NCI-H1417 (cell line): ENCODE measurements at places on chromosomes 6 and 20.

DNA sequence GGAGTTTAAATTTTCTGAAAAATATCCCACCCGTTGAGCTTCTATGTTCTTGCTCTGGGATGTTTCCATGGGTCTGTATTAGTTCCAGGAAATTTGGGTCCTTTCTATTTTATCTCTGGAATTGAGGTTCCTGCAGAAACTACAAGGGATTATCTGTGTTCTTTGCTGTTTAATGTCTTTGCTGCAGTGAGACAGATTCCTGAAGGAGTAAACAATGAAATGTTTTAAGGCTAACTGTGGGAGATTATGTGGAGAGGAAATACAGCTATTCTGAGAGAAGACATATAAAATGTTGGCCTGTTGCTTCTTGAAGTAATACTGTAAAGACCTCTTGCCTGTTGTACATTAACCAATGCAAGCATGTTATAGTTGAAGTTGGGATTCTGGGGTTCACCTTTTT, 43.5 kb downstream of the SAMD5 start:
- DNase-seq: no peak

DNA sequence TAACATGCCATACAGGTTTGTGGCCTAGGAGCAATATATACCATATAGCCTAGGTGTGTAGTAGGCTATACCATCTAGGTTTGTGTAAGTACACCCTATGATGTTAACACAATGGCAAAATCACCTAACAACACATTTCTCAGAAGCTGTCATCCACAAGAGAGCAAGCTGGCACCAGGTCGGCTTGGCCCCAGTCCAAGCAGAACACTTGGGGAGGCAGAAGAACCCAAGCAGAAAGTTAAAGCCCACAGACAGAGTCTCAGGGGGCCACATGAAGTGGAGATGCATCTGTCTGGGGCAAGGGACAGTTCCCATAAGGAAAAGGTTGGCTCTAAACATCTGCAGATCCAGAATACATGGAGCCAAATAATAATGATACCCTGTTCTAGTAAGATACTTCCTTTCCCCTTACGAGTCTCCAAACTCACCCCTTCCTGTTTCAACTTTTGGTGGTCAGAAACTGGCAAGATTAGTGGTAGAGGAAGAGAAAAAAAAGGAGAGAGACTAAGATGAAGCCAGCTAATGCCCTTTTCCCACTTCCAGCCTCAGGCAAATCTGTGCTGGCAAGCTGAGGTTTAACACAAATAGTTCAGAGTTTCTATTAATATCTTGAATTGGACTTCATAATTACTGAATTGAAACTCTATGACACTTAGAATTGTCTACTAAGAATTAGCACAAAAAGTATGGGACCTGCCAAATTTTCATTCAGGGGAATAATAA, 29.5 kb downstream of the TCF21 start:
- peak; percentile 38 for DNase-seq

GRCh38 chr20:50400705-50401586, 109.2 kb upstream of the PTPN1 start:
- DNase-seq: no peak

DNA sequence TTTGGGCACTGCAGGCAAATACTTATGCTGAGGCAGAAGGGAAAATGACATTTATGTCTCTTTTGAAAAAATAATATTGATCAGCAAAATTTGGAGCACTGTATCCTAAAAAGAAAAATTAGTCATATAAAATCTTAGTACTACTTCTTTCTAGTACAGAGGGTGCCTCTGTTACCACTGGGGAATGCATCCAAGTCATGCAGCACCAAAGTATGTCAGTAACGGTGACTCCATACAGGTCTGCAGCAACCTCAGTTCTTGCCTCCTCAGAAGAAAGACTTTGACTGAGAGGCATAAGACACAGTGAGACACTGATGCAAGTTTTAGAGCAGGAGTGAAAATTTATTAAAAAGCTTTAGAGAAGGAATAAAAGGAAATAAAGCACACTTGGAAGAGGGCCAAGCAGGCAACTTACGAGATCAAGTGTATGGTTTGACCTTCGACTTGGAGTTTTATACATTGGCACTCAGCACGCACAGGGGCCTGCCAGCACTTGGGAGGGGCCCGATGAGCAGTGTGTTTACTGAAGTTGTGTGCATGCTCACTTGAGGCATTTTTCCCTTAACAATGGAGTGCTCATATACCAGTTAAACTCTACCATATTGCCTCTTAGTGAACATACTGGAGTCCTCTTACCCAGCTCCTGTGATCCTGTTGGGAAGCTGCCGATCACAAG, 1244.8 kb downstream of the EPHA7 start:
- DNase-seq: no peak

GRCh38 chr20:63130658-63131577, 85.0 kb downstream of the YTHDF1 start:
- no peak for DNase-seq

- peak; percentile 79 for DNase-seq
These were observed 697.8 kb downstream of the KIF16B start for GRCh38 chr20:15875446-15875845.

GRCh38 chr6:132362442-132363185, 38.7 kb downstream of the MOXD1 start:
- no peak for DNase-seq

GRCh38 chr6:30345852-30346251, 896 bp downstream of the RPP21 start:
- DNase-seq: no peak

GRCh38 chr20:61699495-61700374, 365.9 kb downstream of the TAF4 start:
- peak; percentile 51 for DNase-seq

- DNase-seq: no peak
These were observed 350.5 kb downstream of the PRL start for GRCh38 chr6:21946298-21946783.

DNA sequence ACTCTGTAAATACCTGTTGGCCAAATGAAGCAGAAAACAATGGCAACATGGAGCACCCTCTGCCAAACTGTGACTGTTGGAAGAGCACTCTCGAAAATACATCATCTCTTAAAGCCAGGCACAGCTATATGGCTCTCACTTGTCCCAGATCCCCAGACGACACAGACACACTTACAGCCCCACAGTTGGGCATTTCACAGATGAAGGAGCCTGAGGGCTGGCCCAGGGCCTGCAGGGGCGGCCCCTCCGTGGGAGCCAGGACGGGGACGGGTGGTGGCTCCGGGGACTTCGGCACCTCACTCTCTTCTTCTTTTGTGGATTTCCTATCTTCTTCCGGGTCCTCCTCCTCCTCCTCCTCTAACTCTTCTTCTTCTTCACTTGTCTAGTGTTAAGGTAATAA, 18.4 kb upstream of the MRPS10 start:
- DNase-seq: no peak

GRCh38 chr20:58294497-58295455, 14.7 kb upstream of the RAB22A start:
- no peak for DNase-seq

DNA sequence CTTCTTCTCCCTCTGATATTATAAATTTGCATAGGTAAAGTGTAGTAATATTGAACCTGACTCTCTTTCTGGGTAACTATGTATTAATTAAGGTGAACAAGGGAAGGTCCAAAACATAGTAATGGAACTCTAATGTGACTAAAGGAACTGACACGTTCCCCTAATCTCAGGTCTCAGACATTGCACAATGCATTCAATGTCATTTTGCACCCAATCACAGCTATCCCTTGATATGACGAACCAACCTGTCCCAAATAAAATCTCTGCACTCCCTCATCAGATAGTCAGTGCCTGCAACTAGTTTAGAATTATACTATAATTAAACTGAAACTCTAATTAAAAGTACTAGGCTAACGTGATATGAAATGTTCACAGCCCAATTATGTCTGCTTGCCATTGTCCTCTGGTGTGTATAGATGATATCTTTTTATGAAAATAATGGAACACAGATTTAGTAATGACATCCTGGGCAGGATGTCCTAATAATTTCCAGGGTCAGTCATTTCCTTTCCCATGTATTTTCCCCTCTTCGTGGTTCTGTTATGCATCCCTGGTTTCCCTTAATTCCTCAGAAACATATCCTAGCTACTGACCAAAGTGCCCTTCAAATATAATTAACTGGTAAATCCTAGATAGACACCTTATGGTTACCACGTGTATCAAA, 36.8 kb downstream of the PTPRK start:
- DNase-seq: no peak

DNA sequence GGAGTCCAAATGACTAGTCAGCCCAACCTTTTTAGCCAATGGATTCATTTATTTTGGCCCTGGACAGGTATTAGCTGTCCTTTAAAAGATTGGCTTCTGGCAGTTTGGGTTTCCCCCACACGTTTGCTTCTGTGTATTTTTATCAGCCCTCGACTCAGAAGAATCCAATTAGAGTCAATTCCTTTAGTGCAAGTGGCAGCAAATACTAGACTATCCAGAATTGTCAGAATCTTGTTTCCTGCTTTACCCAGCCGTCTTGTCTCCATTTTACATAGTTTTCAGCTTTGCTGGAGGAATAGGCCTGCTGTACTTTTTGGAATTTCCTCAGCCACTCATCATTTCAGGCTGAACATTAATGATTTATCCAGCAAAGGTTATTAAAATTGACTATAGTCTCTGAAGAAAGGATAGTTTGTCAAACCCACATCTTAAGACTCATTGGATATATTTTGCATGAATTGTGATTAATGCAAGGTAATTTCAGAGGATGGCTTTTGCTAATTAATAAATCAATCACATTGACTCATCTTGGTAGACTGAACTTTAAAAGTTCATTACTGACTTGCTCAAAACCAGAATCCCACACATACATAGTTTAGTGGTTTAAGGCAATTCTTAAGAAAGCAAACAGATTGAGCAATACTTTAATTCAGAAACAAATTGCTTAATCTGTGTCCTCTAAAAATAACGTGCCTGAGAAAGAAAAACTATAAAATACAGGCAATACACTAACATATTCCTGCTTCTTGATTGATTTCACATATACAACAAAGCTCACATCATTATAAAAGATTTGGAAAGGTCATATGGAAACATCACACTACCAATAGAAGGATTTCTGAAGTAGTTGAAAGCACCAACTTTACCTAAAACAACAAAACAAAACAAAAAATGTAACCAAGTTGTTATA, 62.9 kb upstream of the ZNF217 start:
- no peak for DNase-seq

GRCh38 chr20:20102716-20103258, 50.5 kb downstream of the CFAP61 start:
- DNase-seq: no peak

GRCh38 chr6:160379466-160379865, 31.3 kb downstream of the SLC22A3 start:
- no peak for DNase-seq

GRCh38 chr20:15927893-15928650, 645.2 kb downstream of the KIF16B start:
- DNase-seq: no peak

- DNase-seq: no peak
These were observed 140.8 kb downstream of the DTNBP1 start for GRCh38 chr6:15522026-15522425.

DNA sequence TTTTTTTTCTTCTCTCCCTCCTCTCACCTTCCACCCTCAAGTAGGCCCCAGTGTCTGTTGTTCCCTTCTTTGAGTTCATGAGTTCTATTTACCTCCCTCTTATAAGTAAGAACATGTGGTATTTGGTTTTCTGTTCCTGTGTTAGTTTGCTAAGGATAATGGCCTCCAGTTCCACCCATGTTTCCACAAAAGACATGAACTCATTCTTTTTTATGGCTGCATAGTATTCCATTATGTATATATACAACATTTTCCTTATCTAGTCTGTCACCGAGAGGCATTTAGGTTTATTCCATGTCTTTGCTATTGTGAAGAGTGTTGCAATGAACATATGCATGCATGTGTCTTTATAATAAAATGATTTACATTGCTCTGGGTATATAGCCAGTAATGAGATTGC, 147.9 kb downstream of the PDE7B start:
- DNase-seq: no peak

DNA sequence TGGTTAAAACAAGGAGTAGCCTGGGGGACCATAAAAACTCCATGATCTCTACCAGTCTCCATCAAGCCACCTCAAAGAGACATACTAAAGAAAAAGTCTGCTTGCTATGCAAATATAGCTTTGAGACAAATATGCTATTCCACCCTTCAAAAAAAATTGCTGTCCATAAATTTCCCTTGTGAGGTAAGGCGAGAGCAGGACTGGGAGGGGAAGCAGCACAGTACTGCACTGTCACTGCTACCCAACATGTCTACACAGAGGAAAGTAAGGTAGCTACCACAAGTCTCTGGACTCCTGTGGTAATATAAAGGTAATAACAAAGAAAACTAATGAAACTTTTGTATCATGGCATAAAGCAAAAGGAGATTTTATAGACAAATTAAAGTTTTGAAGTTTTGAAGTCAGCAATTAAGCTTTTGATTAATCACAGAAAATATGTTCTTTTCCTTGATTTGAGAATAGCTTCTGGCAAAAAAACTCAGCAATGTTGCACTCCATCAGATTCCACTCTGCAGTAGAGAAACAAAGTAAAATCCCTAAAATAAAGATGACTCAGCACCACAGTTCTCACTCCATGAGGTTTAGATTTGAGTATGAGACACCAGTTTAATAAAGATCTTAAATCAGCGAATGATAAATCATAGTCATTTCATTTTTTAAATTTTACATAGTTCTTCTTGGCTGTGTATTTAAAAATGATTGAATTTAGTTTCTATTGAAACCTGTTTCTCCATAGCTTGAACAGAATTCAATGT, 602.4 kb downstream of the COL12A1 start:
- no peak for DNase-seq

DNA sequence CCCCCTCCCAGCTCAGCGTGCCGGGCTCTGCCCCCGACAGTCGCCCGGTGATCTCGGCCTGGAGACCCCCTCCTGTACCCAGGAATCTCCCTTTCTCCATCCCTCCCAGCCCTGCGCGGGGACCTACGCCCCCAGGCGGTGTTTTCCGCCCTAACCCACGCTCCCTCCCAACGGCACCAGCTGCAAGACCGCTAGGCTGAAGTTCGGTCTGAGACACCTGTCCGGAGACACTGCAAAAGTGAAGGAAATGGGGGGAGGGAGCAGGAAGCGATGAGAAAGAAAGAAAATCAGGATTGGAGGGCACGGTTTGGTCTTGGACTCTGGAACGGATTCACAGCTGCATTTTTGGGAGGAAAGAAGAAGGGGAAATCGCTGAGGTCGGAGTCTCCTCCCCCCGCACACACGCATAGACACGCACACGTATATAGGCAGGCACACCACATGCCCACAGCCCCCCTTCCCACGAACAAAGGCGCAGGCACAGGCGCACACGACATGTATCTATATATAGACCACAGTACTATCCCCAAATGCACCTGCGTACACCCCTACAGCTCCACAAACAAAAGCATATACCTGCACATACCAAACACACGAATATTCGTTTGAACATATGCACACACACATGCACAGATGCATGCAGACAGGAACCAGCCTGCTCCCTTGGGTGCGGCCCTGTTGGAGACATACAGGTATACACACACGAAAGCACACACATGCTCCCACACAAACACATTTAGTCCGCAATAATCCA, 1.0 kb downstream of the SLC32A1 start:
- DNase-seq: peak; percentile 61
